ENCODE measurements at places on chromosomes 11 and 22.

- no peak for DNase-seq
These were observed 16.2 kb downstream of the WNT7B start for GRCh38 chr22:45960477-45961386.

DNA sequence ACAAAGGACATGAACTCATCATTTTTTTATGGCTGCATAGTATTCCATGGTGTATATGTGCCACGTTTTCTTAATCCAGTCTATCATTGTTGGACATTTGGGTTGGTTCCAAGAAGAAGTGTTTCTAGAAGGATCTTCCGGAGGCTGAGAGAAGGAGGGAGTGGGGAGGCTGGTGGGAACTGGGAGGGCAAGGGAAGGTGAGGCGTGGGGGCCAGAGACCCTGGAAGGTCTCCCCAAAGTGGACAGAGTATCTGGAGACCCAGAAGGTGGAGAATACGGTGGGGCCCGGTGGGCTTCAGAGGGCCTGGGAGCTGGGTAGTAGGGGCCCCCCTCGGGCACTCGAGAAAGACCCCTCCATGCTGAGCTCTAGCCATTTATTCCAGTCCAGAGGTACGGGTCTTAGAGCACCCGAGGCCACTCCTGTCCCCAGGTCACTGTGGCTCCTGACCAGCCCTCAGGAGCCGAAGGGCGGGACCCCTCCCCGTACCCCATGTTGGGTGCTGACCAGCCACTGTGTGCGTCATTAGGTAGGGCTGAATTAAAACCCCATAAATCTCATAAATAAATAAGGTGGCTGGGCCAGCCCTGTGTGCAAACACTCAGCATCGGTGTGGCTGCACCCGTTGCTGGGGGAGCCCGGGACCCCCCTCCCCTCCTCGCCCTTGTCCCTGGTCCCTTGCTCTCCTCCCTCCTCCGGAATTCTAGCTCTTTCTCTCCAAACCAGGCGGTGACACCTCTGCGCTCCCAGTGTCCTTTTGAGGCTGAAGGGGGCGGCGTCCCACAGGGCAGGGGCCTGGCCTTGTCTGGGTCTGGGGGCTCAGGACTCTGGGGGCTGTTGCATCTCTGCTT, 38.8 kb upstream of the MUC5AC start:
- no peak for DNase-seq

- no peak for DNase-seq
These were observed 5.7 kb downstream of the PDGFB start for GRCh38 chr22:39238966-39239505.

- DNase-seq = no peak
These were observed 44.6 kb upstream of the SORL1-AS1 start for GRCh38 chr11:121497176-121497998.

DNA sequence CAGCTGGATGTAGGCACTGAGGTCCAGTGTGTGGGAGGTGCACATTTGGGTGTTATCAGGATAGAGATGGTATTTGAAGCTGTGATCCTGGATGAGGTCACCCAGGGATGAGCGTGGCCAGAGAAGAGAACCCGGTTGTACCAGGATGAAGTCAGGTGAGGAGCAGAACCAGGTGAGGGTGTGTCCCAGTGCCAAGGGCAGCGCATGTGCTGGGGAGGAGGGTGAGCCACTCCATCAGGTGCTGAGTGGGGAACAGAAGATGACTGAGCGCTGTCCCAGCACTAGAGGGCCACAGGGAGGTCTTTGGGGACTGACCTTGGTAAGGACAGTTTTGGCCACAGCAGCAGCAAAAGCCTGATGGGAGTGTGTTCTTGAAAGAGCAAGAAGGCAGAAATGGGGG, 2.7 kb downstream of the ARL2 start:
- DNase-seq = no peak

GRCh38 chr11:118207079-118207478, 17.7 kb downstream of the JAML start:
- no peak for DNase-seq

DNA sequence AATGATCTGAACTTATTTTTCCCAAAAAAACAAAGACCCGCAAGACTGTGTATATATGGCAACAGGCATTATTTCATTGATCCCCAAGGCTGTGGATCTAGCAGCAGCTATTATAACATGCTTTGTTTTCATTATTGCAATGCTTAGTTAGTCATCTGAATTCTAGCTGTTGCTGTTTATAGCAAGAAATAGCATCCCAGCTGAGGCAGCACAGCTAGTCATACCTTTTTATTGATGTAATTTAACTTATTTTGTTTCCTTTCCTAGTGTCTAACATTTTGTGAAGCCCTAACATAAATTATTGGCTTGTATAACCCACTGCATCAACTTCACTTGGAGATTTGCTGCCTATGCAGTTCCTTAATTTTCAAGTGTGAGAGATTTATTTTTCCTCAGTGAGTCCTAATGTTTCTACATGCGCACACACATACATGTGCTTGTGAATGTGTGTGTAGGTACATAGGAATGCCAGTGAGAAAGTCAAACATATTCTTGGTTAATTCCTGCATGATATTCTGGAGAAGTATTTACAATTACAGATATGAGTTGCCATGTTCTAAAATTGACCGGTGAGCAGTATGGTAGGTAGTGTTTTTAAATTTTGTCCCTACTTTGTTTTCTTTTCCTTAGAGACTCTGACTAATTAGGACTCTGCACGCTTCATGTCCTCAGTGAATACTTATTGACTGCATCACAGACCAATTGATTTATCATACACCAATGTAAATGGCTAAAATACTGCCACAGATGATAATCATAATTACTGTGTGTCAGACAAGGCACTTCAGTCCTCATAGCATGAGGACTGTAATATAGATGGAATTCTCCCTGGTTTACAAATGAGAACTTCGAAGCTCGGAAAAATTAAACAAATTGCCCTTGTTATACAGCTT, 119.3 kb downstream of the WNT11 start:
- DNase-seq = no peak

DNA sequence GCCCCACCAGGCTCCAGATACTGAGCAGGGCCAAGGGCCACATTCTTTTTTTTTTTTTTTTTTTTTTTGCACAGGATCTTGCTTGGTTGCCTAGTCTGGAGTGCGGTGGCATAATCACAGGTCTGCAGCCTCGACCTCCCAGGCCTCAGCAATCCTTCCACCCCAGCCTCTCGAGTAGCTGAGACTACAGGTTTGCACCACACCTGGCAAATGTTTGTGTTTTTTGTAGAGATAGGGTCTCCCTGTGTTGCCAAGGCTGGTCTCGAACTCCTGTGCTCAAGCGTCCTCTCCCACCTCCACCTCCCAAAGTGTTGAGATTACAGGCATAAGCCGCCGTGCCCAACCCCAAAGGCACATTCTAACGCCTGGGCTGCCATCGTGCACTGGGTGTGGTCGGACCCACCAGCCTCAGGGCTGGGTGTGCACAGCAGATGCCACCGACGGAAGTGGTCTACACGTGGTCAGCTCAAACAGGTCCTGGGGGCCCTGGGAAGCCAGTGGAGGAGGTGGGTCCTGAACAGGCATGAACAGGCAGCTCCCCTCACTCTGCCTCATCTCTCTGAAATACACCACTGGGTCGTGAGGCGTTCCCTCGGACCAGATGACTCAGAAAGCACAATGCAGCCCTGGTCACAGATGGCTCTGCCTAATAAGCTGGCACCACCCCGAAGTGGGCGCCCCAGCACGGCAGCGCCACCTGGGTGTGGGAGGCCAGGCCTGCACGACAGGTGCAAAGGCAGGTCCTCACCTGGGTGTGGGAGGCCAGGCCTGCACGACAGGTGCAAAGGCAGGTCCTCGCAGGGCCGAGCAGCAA, 5.1 kb upstream of the B4GALNT4 start:
- DNase-seq = no peak

- DNase-seq = no peak
These were observed 9.2 kb upstream of the GAS2 start for GRCh38 chr11:22657101-22657694.

Data from HS-27A (cell line).